ENCODE measurements at places on chromosomes 5 and 9.

DNA sequence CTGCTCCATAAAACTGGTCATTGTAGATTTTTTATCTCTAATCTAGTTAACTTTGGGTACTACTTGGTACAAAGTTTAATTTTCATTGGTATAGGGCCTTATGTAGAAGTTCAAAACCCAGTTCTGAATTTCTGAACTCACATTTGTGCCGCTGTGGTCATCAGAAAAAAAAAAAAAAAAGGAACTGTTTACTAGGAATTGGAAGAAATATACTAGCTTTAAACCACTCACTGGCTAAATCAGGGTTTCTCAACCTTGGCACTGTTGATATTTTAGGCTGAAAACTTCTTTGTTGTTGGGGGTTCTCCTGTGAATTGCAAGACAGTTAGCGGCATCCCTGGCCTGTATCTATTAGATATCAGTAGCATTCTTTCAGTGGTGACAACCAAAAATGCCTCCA is 4.1 kb upstream of the ZFYVE16 start:
- DNase-seq, result no peak

GRCh38 chr5:10145923-10146401 is 103.7 kb downstream of the ATPSCKMT start:
- peak; percentile 56 for DNase-seq

DNA sequence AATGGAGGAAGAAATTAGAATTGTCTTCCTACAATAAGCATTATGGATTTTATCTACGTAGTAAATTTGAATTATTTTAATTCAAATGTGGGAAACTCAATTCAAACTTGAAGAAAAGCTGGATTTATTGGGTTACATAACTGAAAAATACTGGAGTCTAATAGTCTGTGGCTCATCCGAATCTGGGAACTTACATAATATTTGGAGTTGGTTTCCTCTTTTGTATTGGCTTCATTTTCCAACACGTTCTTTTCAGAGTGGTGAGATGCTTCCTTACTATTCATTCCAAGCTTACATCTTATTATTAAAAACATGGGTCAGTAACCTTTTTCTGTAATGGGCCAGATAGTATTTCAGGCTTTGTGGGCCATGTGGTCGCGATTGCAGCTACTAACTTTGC is 164.8 kb downstream of the ARHGAP26 start:
- DNase-seq, result no peak

DNA sequence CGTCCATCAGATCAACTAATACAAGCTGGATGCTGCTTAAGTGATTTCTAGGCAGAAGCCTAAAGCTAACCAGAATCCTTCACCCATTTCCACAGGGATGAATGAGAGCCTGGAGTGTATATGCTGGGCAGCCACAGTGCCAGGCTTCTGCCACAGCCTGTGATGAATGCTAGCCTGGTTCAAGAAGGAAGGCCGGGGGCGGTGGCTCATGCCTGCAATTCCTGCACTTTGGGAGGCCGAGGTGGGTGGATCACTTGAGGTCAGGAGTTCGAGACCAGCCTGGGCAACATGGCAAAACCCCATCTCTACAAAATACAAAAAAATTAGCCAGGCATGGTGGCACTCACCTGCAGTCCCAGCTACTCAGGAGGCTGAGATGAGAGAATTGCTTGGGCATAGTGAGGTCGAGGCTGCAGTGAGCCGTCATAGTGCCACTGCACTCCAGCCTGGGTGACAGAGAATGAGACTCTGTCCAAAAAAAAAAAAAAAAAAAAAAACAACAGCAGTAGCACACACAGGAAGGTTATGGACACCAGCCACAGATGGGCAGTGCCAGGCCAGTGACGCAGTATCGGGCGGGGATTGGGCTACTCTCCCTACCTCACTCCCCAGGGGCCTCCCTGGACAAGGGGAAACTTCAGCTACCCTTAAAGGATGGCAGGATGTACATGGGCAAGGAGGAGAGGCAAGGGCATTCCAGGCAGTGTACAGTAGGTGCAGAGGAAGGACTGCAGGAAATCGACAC is 23.1 kb upstream of the HMCN2 start:
- DNase-seq, result no peak

GRCh38 chr5:40841068-40841805 is at the start of gene CARD6:
CARD6 (plus strand) TSS chr5:40841367; CDS start chr5:40841383, 16 bp downstream.
- no peak for DNase-seq

- DNase-seq, result no peak
These were observed 213.2 kb downstream of the PCSK5 start for GRCh38 chr9:76103531-76104315.

DNA sequence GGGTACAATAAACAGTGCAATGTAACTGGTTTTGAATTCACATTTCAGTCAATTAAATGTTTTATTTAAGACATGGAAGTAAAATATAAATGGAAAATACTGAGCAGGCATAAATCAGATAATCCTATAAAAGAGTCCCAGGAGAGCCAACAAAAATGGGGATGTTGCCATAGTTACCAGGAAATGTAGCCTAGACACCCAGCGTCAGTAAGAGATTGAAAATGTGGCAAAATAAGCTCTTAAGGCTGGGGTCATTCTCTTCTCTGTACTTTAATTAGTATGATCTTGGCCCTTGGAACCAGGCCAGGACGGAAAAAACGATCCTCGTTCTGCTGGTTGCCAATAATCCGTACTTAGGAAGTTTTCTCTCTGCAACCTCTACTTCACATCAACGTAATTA is 18.9 kb upstream of the RASEF start:
- no peak for DNase-seq

GRCh38 chr9:129472651-129473102 is 148.2 kb downstream of the C9orf50 start:
- no peak for DNase-seq

DNA sequence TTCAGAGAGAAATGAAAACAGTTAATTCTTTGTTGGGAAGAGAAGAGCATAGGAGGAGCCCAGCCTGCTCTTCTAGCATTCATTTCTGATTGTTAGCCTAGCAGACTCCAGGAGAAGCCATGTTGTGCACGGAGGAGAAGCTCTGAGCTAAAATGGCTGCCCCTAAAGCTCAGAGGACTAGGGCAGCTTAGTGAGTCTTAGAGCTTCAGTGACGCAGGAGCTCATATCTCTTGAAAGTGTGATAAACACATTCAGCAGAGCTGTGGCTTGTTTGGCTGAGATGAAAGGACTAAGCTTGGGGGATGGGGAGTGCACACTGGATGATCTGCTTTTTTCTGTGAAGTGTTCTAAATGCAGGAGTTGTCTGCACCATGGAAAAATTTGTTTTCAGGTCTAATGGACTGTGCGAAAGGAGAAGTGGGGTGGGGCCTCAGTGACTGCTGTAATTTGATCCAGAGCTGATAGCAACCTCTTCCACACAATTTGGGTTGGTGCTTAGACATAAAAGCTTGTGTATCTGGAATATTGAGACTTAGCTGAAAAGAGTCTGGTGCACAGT is 58.5 kb downstream of the ZNF462 start:
- peak; percentile 10 for DNase-seq

- peak; percentile 1 for DNase-seq
These were observed 1.1 kb downstream of the DMRTA1 start for GRCh38 chr9:22447618-22448305.

DNA sequence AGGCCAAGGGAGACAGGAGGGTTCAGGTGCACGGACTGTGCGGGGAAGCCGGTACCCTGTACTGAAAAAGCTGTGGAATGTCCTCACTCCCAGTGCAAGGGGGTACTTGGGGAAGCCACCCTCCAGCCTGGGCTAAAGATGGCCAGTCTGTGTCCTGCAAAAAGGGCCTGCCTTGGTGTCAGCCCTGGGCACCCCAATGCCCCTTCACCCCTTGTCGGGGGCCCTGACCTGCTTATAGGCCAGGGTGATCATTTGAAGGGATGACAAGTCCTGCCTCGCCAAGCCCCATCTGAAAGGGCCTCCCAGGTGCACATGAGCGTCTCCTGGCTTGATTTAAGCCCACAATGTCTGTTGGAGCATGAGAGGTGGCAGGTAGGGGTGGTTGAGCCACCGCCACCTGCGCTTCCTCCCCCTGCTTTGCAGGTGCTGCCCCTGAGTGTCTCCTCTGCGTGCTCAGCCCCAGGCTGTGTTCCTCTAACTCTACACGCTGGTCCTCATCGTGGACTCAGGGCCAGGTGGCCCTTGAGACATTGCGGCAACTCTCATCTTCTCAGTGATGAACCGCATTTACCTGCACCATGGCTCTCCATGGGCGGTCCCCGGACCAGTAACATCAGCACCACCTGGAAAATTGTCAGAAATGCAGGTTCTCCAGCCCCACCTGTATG is 97.0 kb downstream of the ANKRD33B start:
- no peak for DNase-seq

DNA sequence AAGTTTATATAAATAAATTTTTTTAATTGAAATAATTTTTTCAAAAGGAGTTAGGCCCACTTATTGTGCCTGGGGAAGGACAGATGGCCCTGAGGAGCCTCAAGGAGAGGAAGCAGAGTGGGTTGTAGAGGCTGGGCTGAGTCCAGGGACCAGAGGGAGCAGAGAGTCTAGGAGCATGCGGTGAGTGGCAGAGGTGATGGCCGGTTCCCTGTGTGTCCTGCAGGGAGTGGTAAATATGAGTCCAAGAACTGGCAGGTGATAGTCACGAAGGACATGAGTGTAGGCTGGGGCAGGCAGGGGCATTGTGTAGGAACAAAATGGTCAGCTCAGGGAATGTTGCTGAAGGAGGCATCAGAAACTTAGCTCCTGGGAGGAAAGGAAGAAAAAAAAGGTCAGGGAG is 8.3 kb upstream of the BTNL9 start:
- DNase-seq, result no peak

GRCh38 chr9:123425261-123425821 is 69.3 kb downstream of the CRB2 start:
- no peak for DNase-seq

- no peak for DNase-seq
These were observed 1.2 kb downstream of the SCAMP1 start for GRCh38 chr5:78361631-78361993.

GRCh38 chr5:10229306-10230048 is 20.2 kb downstream of the ATPSCKMT start:
- DNase-seq, result no peak

DNA sequence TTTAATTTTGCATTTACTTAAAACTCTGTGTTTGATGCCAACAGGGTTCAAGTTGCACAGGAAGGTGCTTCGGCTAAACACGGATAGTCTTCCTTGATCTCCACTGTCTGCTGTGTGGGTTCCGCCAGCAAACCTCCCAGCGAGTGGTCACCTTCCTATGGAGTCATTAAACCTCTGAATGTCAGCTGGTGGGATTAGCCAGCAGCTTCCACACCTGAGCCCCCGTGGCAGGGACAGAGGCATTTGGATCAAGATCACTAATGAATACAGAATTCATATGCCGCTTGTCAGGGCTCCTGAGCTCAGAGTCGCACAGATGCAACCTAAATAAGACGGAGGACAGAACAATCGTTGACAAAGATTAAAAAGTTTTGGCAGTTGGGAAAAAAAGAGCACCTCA is 39.5 kb downstream of the PSMB7 start:
- no peak for DNase-seq

DNA sequence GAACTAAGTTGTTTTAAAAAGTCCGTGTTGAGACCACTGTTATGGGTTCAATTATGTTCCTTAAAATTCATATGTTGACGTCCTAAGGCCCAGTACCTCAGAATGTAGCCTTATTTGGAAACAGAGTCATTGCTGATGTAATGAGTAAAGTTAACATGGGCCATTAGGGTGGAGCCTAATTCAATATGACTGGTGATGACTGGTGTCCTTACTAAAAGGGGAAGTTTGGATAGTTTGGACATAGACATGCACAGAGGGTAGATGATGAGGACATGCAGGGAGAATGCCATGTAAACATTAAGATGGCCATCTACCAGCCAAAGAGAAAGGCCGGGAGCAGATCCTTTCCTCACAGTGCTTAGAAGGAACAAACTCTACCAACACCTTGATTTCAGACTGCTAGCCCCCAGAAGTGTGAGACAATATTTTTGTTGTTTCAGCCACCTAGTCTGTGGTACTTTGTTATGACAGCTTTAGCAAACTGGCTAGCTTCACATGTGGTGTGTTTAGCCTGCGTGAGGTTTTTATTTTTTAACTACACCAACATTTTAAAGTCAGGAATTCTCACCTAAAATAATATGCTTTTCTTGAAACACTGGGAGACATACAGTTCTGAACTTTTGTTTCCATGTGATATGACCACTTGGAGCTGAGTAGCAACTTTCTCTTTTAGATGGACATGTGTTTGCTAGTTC is 135.3 kb downstream of the YIPF5 start:
- DNase-seq, result no peak

DNA sequence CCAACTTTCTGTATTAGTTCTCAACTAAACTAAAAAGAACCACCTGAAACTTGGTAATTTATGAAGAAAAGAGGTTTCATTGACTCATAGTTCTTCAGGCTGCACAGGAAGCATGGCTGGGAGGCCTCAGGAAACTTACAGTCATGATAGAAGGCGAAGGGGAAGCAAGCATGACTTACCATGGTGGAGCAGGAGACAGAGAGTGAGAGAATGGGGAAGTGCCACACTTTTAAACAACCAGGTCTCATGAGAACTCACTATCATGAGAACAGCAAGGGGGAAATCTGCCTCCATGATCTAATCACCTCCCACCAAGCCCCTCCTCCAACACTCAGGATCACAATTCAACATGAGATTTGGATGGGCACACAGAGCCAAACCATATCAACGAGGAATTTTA is 123.5 kb downstream of the DEPDC1B start:
- no peak for DNase-seq

- no peak for DNase-seq
These were observed 44.2 kb upstream of the STARD4 start for GRCh38 chr5:111556501-111556900.

GRCh38 chr9:120465685-120466407 is 114.1 kb downstream of the CDK5RAP2 start:
- no peak for DNase-seq

- no peak for DNase-seq
These were observed 548.9 kb downstream of the HINT1 start for GRCh38 chr5:130616161-130616560.

DNA sequence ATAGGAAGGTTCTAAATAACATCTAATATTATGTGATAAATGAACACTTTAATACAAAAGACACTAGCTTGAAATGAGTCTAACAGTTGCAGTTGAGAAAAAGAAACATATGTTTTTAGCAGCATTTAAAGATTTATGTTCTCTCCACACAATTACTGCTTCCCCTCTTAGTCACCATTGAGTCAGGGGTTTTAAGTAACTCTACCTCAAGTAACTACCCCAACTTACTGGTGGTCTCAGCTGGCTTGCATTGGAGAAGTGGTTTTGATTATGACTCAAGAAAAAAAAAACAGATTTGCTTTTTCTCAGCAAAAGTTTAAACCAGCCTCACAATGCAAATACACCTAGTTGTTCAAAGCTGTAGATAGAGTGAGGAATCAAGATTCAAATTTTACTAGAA is 1216.5 kb upstream of the CDH9 start:
- DNase-seq, result peak; percentile 15

GRCh38 chr9:115350548-115350947 is 232.6 kb upstream of the TNC start:
- DNase-seq, result no peak
